ENCODE measurements at places on chromosomes 3 and 15.

DNA sequence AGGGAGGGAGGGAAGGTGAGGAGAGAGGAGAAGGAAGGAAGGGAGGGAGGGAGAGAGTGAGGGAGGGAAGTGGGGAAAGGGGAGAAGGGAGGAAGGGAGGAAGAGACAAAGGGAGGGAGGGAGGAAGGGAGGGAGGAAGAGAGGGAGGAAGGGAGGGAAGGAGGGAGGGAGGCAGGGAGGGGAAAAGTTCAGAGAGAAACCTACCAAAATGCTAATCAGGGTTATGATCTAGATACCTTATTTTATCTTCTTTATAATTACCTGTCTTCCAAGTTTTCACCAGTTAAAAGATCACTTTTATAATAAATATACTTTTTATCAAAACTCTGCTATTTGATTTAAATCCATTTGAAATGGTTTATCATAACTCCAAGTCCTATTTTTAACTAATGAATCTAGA lies 44.4 kb downstream of the FAM174B start:
- no peak for DNase-seq

DNA sequence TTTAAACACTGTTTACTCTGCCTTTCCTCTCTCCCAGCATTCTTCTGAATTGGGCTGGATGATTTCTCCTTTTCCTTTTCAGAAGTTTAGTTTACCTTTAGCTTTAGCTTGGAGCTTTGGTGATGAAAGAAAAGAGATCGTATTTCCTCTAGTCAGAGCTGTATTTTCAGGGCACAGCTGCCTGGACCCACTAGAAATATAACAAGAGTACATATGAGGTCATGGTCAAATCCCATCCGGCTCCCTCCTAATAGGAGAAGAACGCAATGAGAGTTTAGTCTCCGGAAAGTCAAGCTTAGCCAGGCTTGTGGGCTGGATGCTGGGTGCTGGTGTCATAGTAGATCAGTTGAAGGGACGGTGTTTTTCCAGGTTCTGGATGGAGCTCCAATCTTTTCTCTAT lies 177.1 kb upstream of the PFN2 start:
- no peak for DNase-seq

DNA sequence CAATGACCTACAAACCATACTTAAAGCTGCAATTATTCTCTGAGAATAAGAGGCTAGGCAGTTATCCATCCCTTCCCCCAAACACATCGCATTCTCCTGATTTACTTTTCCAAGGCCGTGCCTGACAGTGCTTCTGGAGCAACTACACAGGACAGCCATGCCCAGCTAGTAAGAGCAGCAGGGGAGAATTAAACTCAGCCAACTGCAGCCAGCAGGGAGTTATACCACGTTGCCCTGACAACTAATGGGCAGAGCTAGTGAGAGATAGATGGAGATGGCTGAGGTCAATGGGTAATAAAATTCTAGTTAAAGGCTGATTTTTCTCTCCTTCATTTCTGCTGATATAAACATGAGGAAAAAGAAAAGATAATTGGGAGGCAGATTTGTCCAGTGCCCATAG lies 193.8 kb upstream of the PPP2R3A start:
- no peak for DNase-seq

- DNase-seq, result no peak
These were observed 454.2 kb downstream of the FGF12 start for GRCh38 chr3:192273001-192273696.

GRCh38 chr3:149401212-149401925 lies 23.9 kb upstream of the TM4SF1 start:
- no peak for DNase-seq

DNA sequence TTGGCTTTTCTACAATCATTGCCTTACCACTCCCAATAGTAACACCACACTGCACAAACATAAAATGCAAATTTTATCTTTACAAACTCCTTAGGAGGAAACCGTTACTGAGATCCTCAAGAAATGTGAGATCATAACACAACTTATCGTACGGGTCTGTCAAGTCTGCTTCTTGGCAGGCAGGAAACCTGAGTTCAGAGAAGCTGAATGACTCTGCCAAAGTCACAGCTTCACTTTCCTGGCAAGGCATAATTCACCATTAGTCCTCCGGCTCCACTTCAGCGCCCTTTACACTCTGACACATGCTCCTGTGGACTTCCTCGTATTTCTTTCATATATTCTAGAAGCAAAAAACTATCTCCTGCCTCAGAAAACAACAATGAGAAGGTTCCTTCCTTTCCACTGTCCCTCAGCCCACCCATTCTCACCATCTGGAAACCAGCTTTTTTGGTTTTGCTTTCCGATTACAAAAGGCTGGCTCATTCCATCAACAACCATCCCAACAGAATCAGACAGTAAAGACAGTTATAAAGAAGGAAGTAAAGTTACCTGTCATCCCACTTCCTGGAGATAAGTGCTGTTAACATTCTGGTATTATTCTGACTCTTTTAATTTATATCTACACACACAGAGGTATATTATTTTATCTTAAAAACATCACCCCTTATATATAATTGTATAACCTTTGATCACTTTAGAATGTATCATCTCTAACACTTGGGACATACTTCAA lies 223.4 kb downstream of the STT3B start:
- no peak for DNase-seq

DNA sequence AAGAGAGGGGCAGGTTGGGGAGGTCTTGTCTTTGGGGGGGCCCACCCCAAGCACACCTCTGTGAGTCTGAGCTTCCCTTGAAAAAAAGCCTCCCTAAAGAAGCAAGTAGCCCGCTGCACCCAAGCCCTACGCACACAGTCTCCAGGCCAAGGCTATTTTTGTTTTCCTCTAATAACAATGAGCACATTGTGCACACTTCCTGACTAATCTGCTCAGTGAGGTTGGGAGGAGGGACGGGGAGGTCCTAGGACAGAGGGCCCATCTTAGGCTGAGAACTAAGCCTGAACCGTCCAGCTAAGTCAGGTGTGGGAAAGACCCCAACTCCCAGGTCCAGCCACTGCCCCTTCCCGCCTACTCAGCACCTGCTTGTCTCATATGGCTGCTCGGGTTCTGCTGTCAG lies 87.2 kb downstream of the HMG20A start:
- no peak for DNase-seq

DNA sequence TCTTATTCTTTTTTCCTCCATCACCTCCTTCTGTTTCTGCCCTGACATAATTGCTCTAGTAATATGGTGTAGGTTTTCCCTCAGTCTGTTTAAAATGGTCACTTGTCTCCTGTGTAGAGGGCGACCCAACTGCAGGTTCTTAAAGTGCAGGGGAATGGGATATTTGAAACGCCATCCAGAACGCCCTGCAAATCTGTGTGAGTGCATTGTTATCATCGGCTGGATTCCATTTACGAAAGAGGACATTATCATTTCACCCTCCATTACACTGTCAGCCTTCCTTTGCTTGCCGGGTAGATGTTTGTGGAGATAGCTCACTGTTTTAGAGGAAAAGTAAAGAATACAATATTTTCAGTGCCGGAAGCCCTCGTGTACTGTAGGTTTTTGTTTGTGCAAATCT lies 354.0 kb downstream of the LRTM1 start:
- DNase-seq, result no peak

GRCh38 chr3:12356996-12357395 lies 68.1 kb downstream of the PPARG start:
- DNase-seq, result no peak

GRCh38 chr3:178170698-178171535 lies 365.3 kb upstream of the KCNMB2 start:
- no peak for DNase-seq

DNA sequence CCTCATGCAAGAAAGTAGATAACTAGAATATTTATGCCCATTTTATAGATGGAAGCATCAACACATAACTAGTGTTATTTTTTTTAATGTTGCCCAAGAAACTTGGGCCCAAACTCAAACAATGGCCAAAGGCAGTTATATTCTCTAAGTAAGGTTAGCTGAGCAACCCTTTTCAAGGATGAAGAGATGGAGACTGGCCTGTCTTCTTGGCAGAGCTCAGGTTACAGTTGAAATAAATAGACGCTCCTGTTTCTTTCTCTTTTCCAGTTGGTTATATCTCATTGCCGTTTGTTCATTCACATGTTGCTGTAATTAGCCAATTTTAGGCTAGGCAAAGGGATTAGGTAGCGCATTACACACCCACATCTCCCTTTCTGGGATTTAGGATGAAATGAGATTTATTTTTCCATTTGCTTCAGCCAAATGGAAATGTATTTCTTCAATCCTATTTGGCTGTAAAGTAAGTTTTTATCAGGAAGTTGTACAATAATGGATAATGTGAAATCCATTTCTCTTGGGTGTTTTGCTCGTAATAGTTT lies 93.2 kb downstream of the CMSS1 start:
- no peak for DNase-seq

DNA sequence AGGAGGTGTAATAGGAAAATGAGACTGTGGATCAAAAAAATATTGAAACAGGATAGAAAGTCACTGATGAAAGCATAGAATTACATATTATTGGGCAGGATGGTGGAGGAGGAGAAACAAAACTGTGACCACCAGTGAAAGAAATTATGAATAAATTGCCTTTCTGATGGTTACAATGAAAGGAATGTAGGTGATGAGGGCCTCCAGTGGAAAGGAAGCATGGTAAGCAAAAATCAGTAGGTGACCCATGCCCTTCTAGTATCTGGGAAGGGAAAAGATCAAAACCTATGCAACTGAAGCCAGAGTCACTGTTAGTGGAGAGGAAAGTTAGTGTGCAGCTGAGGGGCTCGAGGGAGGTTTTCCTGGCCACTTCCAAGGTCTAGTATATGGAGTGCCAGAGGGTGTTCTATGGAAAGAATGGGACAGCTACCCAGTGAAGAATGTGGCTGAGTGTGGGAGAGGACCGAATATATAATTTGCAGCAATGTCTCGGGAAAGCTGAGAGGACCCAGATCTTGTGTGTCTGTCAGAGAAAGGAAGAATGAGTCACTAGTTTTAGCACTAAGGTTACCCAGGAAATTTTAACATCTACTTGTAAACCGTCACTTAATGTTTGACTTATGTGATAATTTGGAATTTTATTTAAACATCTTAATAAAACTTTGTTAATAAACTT lies 146.2 kb downstream of the NFKBIZ start:
- DNase-seq, result no peak

DNA sequence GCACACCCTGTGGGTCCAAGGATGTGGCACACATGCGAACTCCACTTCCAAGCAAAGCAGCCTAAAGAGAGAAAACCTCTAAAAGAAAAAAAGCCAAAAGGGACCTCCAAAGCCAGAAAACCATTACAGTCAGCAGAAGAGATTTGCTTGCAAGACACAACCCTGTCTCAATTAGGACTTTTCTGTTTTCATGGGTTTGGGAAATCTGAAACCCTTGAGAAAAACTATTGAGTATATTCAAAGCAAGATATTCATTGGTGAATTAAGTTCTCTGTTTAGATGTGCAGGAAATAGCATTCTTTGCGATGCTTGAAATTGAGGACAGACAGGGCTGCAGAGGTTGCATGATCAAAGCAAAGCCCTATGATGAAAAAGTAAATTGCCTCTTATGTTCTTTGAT lies 10.2 kb upstream of the LDHAL6B start:
- no peak for DNase-seq

- no peak for DNase-seq
These were observed 79.2 kb downstream of the CNTN3 start for GRCh38 chr3:74535281-74535680.

DNA sequence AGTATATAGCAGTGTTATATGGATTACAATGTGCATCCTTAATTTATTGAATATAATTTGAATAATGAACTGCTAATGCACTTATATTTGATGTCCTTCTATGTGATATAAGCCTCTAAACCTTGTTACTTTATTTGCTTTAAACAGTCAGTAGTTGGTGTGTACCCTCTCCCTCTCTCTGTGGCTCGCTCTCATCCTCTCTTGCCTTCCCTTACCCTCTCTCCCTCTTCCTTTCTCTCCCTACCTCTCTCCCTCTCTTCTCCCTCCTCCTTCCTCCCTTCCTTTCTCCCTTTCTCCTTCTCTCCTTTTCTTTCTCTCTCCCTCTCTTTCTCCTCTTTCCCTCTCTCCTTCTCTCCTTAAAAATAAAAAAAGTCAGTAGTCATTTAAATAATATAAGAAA lies 28.9 kb downstream of the MGA start:
- DNase-seq, result no peak

DNA sequence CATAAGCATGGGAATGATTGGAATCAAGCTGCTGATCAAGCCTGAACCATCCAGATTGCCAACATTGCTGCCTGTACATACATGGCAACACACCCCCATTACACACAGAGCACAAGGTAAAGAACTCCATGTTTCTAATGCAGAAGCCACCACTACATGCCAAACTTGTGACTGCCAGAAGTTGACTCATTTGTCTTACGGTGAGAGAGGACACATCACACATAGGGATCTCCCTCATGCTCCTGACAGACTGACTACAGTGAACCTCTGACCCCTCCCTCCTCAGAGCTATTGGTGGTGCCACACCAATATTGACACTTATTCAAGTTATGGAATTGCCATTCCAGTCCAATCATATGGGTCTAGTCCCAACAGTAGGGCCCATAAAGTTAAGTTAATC lies 42.3 kb downstream of the EFHB start:
- no peak for DNase-seq

- DNase-seq, result no peak
These were observed 20.2 kb upstream of the PARP14 start for GRCh38 chr3:122660297-122660974.

DNA sequence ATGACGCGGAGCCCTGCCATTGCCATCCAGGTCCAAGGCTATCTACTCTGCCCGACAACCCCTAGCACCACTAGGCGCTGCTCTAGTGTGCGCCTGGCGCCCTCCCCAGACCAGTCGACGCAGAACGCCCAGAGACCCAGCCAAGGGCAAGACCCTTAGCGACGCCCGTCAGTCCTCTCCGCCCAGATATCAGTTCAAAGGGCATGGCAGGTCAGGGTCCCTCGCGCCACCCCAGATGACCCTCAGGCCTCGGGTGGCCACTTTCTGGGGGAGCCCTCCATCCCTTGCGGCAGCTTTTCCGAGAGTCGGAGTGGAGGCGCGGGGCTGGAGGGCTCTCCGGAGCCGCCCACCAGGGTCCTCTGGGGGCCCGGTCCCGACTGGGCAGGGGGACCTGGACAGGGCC lies 371 bp upstream of the CLSTN2 start:
- DNase-seq, result no peak

GRCh38 chr3:143066033-143066432 lies 53.5 kb upstream of the CHST2 start:
- DNase-seq, result no peak

DNA sequence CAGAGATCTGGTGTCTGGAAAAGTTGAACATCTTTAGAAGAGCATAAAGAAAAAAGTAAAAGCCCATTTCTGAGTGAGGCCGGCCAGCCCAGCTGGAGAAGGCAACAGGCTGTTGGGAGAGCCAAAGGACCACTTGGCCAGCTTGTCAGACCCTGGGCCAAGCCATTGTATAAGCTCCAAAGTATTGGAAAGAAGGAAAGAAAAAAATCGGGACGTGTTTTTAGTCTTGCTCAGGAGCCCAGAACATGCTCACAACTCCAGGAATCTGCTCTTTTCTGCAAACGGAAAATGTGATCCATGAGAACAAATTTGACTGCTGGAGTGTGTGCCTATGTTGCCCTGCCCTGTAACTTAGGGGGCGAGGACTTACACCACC lies 10.4 kb upstream of the CLPX start:
- no peak for DNase-seq

DNA sequence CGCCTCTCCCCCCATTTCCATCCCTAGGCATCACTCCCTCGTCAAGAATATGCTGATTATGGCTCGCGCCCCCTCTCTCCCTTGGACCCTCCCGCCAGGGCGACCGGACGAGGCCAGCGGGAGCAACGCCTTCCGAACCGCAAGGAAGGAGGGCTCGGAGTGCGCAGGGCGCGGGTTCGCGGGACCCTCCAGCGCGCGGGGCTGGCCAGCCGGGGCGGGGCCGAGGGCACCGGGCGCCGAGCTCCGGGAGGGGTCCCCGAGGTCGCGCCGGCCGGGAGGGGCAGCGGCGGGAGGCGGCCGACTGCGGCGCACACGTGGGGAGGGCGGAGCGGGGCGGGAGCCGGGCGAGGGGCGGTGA lies 483 bp downstream of the EHD4 start:
- DNase-seq, result no peak

Measured in stimulated activated CD4-positive, alpha-beta T cell treated with anti-CD3 and anti-CD28 coated beads, TNF-alpha, amount 100 ng/mL, for 1 hour (primary cell).